Left colon (tissue), 2 donors: ENCODE measurements at places on chromosomes 6 and 20. TPM values are rescaled to one million over a fixed set of nuclear protein-coding genes. Genes with fewer than 3 reads are reported as not detected.

DNA sequence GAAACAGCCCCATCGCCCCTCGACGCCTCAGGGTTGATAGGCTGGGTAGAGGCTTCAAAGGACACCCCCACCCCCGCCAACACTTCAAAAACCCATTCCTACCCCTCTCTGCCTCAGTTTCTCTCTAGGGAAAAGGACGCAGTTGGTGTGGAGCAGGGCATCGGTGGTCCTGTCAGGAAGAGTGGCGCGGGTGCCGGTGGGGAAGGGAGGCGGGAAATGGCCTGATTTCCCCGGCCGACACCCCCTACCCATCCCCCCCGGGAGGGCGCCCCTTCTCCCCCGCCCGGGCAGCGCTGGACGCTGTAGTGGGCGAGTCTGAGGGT, 367 bp downstream of the NRSN2 start:
- no peak for DNase-seq

DNA sequence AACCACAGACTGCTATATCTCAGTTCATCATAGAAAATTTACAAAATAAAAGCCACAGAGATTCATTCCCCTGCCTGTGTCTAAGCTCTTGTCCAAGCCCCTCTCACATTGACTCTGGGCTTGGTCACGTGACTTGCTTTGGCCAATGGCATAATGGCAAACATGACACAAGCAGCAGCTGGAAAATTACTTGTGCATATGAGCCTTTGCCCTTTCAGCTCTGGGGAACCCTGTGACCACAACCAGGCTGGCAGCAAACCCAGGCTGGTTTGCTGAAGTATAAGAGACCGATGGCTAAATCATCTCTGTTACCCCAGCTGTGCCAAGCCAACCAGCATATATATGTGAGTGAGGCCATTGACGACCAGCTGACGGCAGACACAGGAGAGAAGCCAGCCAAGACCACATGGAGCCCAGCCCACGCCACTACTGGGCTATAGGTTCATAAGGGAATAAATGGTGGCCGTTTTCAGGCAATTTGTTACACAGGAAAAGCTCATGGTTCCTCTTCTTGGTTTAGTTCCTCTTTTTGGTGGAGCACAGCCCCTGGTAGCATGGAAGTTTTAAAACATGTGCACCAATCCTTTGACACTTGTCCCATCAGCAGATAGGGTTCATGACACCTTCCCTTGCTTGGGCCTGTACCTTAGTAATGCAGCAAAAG, 31.8 kb upstream of the RSPO4 start:
- peak; percentile 3 for DNase-seq

CD2AP gene
- 103 TPM for total RNA-seq

GRCh38 chr6:134830940-134831339, 119.0 kb downstream of the ALDH8A1 start:
- DNase-seq: no peak

DNA sequence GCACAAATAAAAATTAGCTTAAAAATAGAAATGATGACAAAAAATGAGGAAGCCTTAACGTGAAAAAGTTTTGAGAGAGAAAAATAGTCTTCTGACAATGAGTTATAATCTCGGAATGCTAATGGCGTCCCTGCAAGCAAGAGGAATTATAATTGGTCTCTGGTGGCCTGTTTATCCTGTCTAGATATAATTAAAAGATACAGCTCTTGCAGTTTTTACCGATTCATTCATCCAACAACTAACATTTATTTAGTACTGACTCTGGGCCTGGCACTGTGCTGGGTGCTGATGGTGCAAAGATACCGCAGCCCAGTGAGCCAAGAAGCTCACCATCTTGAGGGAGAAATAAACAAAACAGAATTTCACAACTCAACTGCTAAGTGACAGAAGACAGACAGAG, 31.6 kb upstream of the ANKRD60 start:
- no peak for DNase-seq

GRCh38 chr20:8213831-8214587, 81.9 kb downstream of the PLCB1 start:
- no peak for DNase-seq

DNA sequence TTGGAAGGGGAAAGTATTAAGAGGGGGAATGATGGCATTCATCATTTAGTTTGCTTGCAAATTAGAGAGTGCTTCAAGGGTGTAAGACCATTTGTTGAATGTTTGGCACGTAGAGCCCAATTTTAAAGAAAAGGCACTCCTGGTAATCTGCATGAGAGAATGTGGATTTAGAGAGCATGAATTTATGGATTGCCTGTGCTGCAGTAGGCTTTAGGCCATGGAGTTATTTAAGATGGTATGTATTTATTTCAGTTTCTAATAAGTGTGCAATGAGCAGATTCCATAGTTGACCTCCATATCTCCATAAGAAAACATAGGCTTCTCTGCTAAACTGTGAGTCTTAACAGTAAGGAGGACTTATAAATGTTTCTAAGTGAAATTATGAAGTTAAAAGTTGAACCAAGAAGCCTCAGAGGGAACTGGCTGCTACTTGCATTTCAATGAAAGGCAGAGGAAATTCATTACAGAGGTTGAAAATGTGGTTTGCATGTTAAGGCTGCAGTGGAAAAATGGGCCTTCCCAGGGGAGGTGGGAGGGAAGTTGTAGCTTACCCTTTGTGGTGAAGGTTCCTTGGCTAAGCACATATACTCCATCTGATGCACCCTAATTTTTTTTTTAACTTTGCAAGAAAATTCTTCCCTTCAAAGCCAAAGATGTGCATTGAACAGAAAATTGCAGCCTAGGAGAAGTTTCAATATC, 134.2 kb downstream of the CARMIL1 start:
- no peak for DNase-seq

PSORS1C2 gene
- total RNA-seq: not detected

MATN4 gene
- not detected for total RNA-seq

ISM1 gene
- 0.18 TPM for total RNA-seq

DNA sequence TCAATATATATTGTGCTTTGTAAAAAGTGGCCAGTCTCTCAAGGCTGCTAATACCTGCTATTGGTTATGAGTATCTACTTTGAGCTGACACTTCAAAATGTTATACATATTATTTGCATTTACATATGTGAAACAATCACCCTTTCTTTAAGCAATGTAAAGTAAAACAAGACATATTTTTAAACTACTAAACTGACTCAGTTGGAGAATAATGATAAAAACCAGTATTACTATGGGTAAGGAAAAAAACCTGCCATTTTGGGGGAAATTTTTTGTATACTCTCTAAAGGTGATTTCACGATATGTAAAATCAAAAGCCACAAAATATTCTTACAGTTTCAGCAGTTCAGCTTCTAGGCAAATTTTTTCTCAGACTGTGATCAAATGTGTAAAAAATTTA, 232.3 kb downstream of the PRL start:
- DNase-seq: no peak

DNA sequence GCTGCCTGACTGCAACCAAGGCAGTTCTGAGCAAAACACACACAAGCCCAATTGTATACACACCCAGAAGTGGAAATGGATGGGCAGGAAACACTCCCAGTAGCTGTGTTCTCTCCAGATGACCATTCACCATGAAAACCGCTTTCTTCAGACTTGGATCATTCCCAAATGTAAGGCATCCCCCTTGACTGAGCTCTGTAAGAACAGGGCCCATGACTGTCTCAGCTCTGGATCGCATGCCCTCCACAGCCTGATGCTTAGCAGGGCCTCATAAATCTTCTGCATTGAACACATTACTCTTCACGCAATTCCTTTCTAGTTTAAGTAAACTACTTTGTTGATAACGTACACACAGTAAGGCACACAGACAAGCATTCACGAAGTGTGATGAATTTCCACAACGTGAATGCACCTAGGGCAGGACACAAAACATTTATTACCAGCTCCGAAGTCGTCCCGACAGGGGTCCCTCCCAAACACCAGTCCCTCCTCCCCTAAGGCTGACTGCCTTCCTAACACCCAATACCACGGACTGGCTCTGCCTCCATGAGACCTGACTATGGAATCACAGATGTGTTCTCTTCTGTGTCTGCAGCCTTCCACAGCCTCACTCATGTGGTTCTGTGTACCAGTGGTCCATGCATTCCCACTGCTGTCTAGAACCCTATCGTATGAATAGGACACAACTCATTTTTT, 31.7 kb downstream of the BMP7 start:
- no peak for DNase-seq

DNA sequence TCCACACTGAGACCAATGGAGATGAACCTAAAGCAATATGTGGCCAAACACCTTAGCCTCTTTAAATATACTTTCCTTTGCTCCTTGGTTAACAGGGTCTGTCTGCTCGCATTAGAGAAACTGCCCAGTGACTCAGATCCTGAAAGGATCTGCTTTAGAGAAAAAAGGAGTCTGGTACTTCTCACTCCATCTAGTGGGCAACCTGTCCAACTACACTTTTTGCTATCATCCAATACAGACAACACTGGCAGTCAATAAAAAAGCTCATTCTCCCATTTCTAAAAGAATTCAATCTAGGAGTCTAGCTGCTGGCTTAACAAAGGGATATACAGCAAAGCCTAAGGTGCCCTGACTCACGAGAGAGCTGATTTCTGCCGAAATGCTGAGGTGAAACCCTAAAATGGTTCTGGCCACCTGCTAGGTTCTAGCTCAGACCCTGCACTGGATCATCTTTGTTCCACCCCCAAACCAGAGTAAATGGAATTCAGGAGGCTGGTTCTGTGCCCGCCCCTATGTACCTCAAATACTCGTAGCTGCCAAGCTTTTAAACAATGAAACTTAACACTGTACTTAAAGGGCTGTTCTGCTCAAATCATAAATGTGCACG, 11.5 kb downstream of the GNL1 start:
- no peak for DNase-seq

NFATC2 gene
- total RNA-seq: 5.6 TPM

DNA sequence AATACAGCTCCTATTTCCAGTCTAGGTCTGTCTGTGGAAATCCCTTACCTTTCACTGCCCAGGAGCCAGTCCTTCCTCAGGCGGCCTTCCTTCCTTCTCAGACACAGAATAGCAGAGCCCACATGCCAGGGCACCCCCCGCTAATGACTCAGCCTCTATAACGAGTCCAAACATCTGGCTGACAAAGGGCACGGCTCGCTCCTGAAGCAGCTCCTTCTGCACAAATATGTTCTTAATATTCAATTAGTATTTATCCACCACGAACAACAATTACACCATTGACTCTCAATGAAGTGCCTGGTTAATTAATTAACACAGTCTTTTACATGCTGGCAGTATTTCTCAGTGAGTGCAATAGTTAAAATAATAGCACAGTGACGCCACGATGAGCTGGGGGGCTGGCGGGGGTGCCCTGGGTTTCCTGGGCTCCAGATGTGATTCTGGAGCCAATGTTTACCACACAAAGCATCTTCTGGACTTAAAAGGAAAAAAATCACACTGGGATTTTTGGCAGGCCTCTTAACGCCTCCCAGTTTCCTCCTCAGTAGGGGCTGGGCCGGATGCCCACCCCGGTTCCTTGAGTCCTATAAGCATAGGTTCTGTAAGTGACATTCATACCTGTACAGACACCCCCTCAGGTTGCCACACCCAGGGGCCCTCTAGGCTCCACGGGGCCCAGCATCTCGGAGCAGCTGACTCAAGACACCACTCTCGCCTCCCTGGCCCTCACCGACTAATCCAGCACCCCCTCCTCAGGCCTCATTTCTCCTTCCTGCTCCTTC, 158.6 kb upstream of the MLN start:
- DNase-seq: no peak

DNA sequence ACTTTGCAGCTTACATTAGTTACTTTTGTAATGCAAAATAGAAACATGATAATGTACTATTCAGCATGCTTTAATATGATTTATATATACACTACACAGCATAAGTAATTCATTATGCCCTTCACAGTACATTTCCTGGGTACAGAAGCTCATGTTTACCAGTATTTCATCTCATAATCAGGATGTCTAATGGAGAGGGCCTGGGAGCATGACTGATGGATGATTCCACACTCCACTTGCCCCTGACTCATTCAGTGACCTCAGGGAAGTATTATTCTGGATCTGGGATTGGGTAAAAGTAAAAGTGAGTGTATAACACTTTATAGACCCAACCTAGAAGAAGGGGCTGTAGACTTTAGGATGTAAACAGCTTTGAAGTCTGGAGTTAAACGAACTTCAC, 31.4 kb upstream of the BACH2 start:
- DNase-seq: no peak

SNHG17 gene
- total RNA-seq: 43.5 TPM

GRCh38 chr6:28212510-28213212, 12.4 kb upstream of the ZSCAN9 start:
- DNase-seq: peak; percentile 41

- DNase-seq: no peak
Observed at GRCh38 chr6:107545763-107546162, 55.8 kb downstream of the SOBP start.

GRCh38 chr6:148146717-148147462, 195.7 kb upstream of the SASH1 start:
- DNase-seq: no peak

RGL2 gene
- total RNA-seq: 35.0 TPM

- no peak for DNase-seq
Observed at GRCh38 chr20:5974531-5974930, 24.1 kb downstream of the MCM8 start.

- no peak for DNase-seq
Observed at GRCh38 chr6:1713016-1713600, 103.4 kb downstream of the FOXC1 start.

DNA sequence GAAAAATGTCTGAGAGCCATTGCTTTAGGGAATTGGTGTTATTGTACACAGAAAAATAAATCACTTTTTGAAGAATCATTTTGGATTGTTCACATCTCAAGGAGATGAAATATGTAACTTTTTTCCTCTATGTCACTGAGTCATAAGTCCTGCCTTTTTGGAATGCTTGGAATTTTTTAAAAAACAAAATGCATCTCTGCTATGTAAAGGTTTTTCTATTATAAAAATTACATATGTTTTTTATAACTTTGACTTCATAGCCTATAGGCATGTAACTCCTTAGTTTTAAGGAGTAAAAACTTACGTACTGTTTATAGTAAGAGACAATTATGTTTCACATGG, 8.7 kb downstream of the RNF144B start:
- no peak for DNase-seq
